Fibroblast of the aortic adventitia (primary cell): ENCODE measurements at places on chromosomes 3 and 15. TPM values are rescaled to one million over a fixed set of nuclear protein-coding genes. Genes with fewer than 3 reads are reported as not detected.

DNA sequence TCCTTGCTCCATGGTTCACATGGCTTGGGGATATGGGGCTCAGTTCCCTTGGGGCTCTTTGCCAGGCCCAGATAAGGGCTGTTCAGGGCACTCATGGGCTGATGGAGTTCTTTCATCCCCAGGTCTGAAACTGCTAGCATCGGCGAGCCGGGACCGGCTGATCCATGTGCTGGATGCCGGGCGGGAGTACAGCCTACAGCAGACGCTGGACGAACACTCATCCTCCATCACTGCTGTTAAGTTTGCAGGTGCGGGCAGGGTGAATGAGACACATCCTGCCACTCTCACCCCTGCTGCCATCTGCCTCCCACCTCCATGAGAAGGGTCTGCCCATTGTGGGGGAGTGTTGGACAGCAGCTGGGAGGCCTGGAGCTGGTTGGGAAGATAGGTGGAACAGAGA is 11.1 kb upstream of the JMJD7 start:
- DNase-seq: no peak

DNA sequence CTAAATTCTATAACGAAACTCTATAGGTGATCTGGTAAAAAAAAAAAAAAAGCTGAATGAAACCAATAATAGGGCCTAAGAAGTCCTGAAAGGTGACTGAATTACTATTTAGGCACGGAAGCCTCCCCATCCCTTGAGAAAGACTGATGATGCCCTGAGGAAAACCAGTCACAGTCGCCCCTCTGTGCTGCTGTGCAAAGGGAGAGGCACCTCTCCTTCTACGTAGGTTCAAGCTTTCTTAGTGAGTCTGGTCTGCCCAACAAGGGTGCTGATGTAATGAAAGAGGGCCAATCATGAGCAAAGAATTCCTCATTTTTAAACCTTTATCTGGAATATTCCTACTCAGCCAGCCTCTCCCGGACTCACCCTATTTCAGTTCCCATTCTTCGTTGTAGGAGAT is 11.9 kb downstream of the NPHP3 start:
- no peak for DNase-seq

- DNase-seq: no peak
Measured at GRCh38 chr3:59538753-59539432, 489.1 kb upstream of the CFAP20DC start.

- DNase-seq: no peak
Measured at GRCh38 chr3:152841131-152841530, 6.2 kb downstream of the P2RY1 start.

DNA sequence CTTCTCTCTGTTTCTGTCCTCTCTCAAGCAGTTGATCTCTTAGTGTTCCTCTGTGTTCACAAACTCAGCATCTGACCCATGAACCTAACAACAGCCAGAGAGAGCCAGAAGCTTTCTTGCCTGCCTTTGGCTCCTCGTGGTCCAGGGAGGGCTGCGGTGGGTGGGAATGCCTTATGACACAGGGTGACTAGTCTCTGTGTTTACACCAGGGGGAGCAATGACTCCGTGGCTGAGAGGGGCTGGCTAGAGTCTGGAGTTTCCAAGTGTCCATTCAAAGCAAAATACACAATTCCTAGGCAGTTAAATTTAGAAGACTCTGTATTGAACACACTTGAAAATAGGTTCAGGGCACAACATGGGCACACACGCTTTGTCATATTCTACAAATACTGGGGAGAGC is 370.0 kb upstream of the FRG2C start:
- DNase-seq: peak; percentile 43

Gene ACKR2
- under 0.01 and 0.41 TPM in 2 replicates for total RNA-seq

DNA sequence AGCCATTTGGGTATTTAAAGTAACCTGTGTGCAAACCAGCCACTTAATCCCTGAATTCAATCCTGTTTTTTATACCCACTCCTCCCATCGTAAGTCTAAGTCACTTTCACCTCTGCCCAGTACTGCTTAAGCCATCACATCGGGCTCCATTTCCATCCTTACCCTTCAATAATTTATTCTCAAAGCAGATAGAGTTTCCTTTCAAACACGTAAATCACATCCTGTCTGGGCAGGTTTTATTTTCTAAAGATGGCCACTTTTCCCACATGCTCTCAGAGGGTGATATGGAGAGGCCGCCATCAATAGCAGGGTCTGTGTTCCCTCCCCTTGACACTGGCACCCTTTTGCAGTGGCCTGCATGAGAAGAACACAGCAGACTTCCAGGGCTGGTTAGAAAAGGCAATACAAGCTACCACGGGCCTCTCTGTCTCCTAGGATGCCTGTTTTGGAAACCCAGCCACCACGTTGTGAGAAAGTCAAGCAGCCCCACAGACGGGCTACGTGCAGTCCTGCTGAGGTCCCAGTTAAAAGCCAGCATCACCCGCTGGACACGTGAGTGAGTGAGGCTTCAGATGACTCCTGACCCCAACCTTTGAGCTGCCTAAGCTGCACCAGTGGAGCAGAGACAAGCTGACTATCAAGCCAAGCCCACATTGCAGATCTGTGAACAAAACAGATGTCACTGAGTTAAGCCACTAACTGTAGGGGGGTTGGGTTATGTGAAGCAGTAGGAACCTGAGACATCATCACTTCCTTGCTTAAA is 241.8 kb upstream of the SLCO3A1 start:
- no peak for DNase-seq

Gene CCDC51
- total RNA-seq: 19.3 and 38.0 TPM in 2 replicates

DNA sequence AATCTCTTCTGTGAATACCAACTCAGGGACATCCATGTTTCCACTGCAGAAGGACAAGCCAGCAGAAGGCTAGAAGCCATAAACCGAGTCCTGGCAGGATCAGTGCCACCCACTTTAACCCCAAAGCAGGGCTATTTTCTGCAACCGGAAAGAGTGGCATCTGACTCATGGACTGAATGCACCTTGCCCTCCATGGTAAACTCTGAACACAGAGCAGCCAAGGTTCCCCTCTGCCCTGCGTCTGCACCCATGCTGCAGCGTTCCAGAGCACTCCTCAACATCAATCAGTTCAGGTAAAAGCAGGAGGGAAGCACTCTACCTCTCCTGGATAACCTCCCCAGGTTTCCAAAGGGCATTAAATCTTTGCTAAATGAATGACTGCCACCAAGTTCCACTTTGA is 801 bp upstream of the NGRN start:
- DNase-seq: no peak

GRCh38 chr3:64595253-64595694 is 92.5 kb downstream of the ADAMTS9 start:
- peak; percentile 90 for DNase-seq
